ENCODE measurements at places on chromosomes 2 and 18.

- DNase-seq = no peak
These were observed 336.4 kb downstream of the PARD3B start for GRCh38 chr2:204881655-204882054.

- DNase-seq = no peak
These were observed 17.9 kb downstream of the CDH2 start for GRCh38 chr18:28159055-28159454.

GRCh38 chr18:45456090-45457021 lies 158.9 kb upstream of the SLC14A2 start:
- DNase-seq = no peak

GRCh38 chr18:59079264-59079663 lies 60.4 kb upstream of the SEC11C start:
- DNase-seq = no peak

GRCh38 chr2:228688007-228688645 lies 506.6 kb upstream of the SPHKAP start:
- DNase-seq = no peak

- no peak for DNase-seq
These were observed 117.4 kb downstream of the FMNL2 start for GRCh38 chr2:152452256-152452973.

DNA sequence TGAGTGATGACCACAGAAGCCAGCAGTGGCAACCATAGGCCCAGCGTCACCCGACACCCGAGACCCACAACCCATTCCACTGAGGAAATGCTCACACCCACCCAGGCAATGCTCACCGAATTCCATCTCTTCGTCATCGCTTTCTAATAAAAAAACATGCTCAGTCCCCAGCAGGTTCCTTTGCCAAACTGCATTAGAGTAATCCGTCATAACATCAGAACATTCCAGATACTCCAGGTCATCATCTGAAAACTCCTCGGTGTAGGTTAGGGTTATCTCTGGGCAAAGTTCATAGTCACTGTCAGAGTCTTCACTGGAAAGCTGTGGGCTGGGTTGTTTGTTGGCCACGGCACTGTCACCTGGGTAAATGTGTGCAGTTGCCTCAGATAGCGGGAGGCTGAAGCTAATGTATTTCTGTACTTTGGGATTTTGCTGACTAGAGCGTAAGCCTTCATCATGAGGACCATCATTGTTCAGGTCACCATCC lies 49.3 kb downstream of the ALPK2 start:
- DNase-seq = no peak

- DNase-seq = no peak
These were observed 26.2 kb upstream of the MBOAT2 start for GRCh38 chr2:9029721-9030120.

DNA sequence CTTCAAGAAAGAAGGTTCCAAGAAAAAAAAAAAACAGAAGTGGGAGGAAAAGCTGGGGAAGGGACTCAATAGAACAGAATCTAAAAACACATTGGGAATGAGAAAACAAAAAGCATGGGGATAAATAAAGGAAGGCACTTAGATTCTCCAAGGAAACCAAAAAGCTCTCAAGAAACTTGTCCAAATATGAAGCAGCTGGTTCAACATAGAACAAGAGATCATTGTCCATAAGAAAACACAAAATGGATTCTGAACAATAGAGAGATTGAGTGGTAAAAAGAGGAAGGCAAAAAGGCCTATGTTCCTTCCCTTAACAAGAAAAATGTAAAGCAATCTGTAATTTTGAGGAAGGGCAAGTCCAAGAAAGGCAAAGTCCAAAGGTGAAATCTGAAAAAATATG lies 32.9 kb upstream of the ALK start:
- DNase-seq = no peak

DNA sequence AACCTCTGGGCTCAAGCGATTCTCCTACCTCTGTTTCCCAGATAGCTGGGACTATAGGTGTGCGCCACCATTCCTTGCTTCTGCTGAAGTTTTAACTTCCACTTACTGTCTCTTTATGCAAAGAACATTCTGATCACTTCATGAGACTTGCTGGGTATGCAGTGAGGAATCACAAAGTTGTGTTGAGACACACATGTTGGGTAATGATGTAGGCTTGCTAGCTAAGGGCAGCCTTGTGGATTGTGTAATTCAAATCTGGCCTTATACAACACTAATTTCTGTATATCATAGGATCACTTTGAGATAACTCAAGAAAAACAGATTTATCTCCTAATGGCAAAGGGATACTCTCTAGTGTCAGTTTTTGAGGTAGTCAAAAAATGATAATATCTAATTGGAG lies 24.2 kb downstream of the XRCC5 start:
- DNase-seq = no peak

DNA sequence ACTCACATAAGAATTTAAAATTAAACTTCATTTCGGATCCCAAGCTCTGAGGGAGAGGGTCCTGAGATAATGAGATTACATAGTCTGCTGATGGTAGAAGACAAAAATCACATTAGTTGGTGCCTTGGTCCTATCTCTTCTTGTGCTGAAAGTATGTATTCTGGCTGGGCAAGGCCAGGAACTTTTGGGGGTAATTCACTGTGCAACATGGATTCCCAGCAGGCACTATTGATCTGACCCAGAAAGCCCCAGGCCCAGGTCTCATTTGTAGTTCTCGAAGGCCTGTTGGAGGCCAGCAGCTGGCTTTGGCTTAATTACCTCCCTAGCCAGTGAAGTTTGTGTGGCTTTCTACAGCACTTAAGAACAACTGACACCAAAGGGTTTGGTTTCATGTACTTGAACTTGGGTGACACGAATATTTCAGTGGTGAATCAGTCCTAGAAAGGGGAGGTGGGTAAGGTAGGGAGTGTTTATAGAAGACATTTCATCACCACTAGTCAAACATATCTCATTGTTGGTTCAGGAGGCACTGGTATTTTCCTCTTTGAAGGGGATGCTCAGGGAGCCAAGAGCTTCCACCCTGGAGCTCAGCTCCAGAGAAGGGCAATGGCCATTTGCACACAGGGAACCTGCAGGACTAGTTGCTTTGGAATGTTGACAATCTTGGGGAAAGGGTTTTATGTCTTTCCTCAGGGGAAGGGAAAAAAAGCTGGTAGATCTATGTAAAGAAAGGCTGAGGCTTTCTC lies 217.8 kb downstream of the OSR1 start:
- DNase-seq = peak; percentile 92

DNA sequence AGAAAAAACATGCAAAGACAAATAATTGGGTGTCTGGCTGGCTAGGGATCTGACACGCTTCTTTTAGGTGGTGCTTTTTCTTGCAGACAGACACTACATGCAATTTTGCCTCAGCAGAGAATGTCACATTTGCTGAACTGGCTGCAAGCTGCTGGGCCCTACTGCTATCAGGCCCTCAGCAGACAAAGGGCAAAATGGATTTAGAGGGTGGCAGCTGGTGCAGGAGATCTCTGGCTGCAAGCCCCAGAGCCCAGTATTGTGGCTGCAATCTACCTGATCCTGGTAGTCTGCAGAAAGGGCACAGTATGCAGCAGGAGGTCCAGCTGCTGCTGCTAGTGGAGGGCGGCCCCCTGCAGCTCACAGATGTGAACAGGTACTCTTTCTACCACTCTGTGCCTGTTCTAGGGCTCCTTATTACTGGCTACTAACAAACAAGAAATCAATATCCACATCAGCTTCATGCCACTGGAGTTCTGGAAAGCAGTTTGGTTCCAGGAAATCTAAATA lies 796.7 kb upstream of the CELF4 start:
- DNase-seq = no peak

DNA sequence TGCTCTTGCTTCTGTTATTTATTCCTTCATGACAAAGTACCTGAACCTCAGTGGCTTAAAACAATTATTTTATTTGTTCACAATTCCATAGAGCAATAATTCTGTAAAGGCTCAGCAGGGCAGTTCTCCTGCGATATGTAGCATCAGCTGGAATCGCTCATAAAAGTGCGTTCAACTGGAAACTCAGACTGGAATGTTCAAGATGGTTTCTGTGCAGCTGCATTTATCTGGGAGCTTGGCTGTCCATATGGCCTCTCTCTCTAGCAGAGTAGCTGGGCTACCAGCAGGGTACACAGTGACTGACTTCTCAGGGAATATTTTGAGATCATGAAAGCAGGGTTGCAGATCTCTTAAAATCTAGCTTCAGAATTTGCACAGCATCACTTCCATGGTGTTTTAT lies 13.5 kb downstream of the CCDC121 start:
- no peak for DNase-seq

DNA sequence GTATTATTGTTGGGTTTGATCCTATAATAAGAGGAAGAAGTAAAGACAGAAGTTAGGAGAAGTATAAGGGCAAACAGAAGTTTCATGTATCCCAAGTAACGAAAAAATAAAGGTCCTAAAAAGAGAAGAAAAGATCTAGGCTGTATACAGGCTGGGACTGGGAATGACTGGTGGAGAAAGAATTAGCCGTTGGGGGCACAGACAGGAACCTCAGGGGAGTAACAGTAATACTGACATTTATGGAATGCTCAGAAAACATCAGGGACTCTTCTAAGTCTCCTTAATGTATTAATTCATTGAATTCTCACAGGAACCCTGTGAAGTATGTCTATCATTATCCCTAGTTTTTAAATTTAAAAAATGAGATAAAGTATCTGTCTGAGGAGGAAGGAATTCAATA lies 67.6 kb downstream of the PTPN2 start:
- DNase-seq = no peak

- no peak for DNase-seq
These were observed 80.7 kb downstream of the PLCL1 start for GRCh38 chr2:197885126-197885525.

GRCh38 chr2:236871500-236872001 lies 214.1 kb upstream of the COPS8 start:
- peak; percentile 54 for DNase-seq

GRCh38 chr2:64274399-64275173 lies 130.4 kb upstream of the PELI1 start:
- peak; percentile 42 for DNase-seq

DNA sequence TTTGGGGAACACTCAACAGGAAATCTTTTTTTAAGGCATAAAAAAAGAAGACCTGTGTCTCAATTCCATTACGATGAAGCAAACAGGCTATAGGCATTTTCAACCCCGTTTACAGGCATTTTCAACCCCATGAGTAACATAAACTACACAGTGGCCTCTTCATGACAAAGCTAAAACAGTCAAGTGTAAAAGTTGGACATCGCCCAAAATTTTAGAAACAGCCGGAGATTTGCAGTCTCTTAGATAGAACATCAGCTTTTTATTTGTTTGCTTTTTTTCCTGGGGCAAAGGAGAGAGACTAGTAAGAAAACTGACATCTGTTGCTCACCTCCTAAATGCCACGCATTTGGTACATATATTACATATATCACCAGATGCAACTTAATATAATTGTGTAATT lies 173.7 kb downstream of the CMPK2 start:
- DNase-seq = no peak

- DNase-seq = no peak
These were observed 139.9 kb upstream of the ZEB2 start for GRCh38 chr2:144659731-144660275.

- DNase-seq = no peak
These were observed 36.8 kb downstream of the RAB10 start for GRCh38 chr2:26070730-26071129.

DNA sequence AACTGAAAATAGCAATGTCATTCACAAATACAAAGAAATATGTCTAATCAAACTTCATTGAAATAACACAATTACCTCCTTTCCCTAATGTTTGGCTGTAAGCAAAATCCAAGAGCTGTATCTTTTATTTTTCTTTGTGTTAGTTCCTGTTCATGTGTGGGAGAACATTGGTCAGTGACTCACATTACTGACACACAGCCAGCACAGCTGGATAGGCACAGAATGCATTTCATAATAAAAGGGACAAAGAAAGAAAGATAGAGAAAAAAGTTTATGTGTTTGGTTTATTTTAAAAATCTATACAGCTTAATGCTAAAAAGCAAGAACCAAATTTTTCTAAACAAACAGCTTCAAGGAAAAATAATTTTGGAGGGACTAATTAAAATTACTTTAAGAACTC lies 185.6 kb upstream of the COL3A1 start:
- DNase-seq = no peak

- DNase-seq = no peak
These were observed 70.2 kb downstream of the CRIM1 start for GRCh38 chr2:36425608-36426355.

GRCh38 chr2:239955989-239956817 lies 68.9 kb downstream of the NDUFA10 start:
- no peak for DNase-seq

DNA sequence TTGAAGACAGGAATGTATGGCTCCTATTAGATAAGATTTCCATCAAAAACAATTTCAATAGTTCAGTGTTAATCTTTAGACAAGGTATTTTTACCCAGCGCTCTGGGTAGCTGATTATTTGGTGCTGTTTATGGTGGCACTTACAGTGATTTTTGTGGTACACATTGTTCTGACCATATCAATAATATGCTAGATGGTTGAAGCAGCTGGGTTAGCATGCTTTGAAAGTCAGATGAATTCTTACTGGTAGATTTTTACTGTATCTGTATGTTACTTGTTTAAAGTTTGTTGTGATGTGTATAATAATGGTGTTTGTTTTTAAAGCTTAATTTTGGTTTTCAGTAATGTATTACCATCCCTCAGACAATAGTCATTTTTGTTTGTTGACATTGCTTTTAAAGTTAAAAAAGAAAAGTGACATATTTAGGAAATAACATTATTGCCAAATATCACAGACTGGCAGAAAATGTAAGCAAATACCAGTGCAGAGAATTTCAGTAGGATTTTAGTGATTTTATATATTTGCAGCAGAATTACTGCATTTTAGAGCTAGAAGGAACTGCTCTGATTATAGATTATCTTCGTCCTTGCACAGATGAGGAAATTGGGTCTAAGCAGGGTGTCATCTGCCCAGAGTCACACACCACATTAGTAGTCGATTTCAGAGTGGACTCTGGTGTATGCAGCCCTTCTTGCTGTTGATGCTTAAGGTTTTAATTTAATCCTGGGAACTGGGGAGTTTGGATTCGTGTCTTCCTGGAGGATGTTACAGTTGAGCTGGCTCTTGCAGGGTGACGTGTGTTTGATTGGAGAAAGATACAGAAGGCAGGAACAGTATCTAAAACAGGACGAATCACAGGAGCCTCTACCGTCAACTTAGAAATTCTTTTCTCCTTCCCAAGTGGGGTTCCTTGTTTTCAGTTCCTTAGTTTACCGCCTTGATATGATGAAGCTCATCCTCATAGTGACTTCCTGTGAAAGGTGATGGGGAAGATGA lies 6.6 kb downstream of the SOCS6 start:
- no peak for DNase-seq

DNA sequence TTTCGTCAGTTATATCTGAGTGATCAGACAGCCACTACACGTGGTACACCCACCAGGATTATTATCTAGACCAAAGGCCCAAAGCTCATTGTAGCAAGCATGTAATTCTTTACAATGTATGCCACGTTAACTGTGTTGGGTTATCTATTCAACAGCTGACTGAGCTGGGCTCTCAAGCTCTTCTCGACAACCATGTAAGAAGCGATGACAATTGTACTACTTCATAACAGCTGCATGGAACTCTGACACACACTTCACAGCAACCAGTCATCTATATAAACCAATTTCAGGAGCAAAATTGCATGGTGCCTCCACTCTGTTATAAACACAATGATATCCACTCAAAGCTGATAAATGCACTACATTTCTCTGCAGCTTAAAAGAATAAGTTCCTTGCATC lies 701.8 kb downstream of the NR4A2 start:
- no peak for DNase-seq

All from HT-29 (cell line).